Stimulated activated CD8-positive, alpha-beta memory T cell treated with anti-CD3 and anti-CD28 coated beads, Interleukin-15, amount 100 ng/mL, for 1 hour (primary cell): ENCODE measurements at places on chromosomes 3 and 15.

GRCh38 chr15:31265090-31265870, 61.4 kb upstream of the KLF13 start:
- no peak for DNase-seq

- no peak for DNase-seq
Observed at GRCh38 chr3:168596175-168596823, 500.6 kb upstream of the GOLIM4 start.

DNA sequence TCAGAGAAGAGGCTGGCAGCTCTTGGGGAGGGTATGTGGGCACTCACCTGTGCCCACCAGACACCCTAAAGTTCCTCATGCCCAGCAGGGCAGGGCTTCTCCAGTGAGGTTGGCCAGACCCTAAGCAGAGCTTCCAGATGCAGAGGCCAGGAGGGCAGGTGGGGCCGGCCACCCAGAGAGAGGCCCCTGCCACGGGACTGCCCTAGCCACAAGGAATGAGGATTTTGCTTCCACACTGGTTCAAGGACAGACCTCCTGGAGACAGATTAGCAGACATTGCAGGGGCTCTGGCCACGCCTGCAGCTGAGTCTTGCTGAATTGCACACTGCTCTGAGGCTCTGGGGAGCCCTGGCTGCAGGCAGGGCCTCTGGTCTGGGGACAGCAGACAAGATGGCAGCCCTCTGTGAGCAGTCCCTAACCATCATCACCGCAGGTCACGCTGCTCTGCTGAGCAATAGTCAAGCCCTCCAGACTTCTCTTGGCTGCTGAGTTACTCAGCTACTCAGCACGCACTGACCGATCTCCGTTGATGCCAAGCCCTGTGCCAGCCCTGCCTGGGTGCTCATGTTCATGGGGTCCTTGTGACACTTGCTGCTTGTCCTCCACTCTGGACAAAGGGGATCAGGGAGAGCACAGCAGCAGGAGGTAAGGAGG, 117.4 kb upstream of the ABHD17C start:
- no peak for DNase-seq

DNA sequence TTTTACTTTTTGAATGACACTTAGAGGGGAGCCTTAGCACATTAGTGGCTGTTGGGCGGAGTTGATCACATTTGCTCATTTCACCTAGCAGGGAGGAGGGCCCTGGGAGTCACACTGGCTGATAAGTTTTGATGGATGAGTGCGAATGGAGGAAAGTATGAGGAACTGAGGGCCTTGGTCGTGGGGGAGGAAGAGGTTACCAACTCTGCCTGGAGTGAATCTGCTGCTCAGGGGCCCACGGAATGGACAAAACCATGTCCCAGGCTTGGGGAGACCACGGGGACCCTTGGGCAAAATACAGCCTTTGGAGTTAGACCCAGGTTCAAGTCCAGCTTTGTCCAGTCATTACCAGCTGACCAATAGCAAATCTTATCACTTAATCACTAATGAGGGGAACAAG, 5.1 kb upstream of the FLNB start:
- no peak for DNase-seq

GRCh38 chr15:76345583-76345879, 9.0 kb downstream of the ISL2 start:
- no peak for DNase-seq

DNA sequence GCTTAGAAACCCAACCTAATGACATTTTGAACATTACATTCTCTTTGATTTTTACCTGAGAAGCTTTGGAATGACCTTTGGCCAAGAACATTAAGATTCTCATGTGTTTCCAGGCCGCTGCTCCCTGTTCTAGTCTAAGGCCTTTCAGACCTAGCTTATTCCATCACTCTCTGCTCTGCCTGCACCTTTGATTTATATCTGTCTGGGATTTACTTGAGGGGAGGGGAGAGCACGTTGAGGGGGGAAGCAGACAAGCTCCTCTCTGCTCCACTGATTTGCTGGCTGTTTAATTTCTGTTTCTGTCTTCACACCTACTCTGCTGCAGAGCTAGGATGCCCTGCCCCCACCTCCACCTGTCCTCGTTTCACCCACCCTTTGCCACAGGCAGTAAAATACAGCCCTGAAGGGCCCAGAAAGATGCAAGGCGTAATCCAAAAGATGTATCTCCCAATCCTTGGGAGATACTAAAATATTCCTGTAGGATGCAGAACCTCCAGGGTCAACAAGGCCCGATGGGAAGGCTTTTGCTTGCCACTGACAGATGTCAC, 429.8 kb downstream of the EPHB1 start:
- DNase-seq = no peak

DNA sequence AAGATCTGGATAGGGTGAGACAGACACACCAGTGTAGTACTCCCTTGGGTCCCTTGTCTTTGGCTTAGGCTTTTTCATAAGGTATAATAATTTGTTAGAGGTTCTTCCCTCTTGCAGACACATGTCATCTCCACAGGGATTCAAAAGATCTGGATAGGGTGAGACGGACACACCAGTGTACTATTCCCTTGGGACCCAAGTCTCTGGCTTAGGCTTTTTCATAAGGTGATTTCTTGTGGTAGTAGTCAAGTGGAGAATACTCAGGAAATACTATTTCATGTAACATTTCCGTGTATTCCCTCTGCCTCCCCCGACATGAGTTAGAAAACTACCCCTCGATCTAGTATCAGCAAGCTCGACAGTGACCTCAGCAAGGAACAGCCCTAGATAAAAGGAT, 954 bp upstream of the MAPKBP1 start:
- no peak for DNase-seq

DNA sequence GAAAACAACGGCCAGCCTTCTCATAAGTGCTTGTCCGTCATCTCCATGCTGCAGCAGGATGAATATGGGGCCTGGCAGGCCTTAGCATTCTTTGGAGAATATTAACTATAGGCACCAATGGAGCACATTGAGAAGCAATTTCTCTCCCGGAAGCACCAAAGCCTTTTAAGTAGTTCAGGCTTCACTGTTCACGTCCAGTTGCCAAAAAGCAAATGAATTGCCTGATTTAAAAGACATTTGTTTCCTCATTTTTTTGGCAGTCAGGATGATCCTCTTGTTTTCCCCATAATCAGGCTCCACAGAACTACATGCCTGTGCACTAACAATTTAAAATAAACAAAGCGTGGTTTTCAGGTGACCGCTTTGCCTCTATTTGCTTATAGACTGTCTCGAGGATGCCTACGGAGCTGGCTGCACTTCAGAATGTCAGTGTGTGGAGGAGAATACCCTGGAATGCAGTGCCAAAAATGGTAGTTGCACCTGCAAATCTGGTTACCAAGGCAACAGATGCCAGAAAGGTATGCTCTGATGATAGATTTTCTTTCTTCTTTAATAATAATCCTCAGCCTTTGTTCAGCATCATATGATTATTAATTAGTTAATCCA, 725.2 kb upstream of the GOLIM4 start:
- no peak for DNase-seq

- DNase-seq = no peak
Observed at GRCh38 chr3:131020122-131020693, 6.4 kb downstream of the ASTE1 start.

- no peak for DNase-seq
Observed at GRCh38 chr15:68303134-68303533, 25.6 kb downstream of the FEM1B start.

GRCh38 chr3:14563946-14564539, 23.9 kb upstream of the GRIP2 start:
- no peak for DNase-seq

- DNase-seq = no peak
Observed at GRCh38 chr15:50137893-50138292, 18.9 kb upstream of the ATP8B4 start.

GRCh38 chr15:79028411-79028964, 62.1 kb downstream of the RASGRF1 start:
- no peak for DNase-seq

DNA sequence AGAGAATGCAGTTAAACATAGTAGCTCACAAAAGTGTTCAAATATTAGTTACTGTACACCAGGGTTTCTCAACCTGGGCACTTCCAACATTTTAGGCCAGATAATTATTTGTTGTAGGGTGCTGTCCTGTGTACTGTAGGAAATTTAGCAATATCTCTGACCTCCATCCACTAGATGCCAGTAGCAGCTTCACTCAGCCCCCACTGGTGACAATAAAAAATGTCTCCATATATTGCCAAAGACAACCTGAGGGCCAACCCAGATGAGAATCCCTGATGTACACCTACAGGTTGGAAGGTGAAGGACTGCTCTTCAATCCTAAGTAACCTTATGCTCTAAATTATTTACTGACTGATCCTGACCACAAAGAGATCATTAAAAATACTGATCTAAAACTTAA, 32.5 kb downstream of the DCUN1D1 start:
- DNase-seq = no peak

GRCh38 chr15:26864664-26865191, 2.1 kb upstream of the GABRA5 start:
- DNase-seq = no peak

DNA sequence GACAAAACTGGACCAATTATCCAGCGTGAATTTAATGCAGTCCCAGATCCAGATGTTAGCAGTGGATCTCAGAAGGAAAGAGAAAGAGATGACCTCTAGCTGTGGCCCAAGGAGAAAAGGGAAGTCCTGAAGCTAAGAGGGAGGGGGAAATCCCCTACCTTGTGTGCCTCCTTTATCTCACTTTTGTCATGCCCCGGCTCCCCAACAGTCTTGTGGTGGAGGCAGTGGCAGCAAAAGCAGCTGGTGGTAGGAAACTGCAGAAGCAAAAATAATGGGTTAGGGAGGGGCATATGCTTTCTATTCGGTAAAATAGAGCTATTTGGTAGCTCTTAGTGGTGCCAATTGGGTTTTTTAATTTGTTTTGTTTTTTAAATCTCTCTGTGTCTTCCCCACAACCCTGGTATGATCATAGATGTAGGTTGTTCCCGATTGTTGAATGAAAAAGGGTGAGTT, 56.5 kb downstream of the MCTP2 start:
- DNase-seq = no peak

- no peak for DNase-seq
Observed at GRCh38 chr3:9110316-9110715, 139.1 kb downstream of the SRGAP3 start.

- DNase-seq = no peak
Observed at GRCh38 chr3:146160321-146160963, 542 bp downstream of the PLOD2 start.

DNA sequence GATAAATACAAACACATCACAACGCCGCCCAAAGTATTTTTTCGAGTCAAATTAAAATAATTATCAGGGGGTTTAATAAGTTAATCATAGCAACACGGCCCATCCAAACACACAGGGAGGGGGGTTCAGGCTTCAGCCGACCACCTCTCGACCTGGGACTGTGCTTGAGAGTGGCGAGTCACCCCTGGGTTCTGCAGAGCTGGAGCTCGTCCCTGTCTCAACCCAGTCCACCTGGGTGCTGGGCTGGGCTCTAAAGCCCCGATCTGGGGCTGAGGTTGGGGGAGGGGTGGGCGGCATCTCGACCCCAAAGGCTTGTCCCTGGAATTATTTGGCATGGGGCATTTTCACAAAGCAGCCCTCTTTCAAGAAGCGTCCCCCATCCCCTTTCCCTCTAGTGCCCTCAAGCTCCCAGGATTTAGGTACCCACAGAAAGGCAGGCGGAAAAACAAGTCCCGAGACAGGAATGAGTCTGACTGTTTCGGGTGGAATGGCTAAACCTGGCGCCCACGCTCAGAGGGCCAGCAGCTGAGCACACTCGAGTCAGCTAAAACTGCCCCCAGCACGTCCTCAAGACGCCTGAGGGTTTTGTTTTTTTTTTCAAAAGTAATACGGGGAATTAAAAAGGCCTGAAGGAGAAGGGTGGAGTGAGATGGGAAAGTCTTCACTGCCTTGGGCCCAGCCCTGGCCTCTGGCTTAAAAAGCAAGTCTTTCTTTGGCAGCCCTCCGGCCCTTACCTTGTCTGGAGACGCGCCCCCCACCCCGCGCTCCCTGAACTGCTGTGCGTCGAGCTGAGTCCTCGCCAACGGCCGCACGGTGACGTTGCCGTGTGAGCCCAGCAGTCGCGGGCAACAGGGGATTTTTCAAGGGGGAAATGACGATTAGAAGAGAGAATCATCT, 32.5 kb downstream of the NR2F2 start:
- DNase-seq = no peak

DNA sequence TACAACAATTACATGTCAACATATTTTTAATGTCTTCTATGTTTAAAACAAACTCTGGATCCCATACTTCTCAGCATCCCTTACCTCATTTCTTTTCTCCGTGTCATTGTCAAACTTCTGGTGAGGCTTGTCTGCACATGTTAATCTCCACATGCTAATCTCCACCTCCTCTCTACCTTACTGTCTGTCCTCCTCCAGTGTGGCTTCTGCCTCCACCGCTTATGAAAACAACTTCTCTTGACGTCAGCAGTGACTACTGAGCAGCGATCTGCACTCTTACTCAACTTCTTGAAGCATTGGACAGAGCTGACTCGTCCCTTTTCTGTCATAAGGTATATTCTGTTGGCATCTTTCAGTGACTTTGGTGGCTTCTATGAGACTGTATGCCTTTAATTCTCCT, 338.2 kb upstream of the THRB start:
- no peak for DNase-seq

- DNase-seq = no peak
Observed at GRCh38 chr3:177333533-177334520, 136.5 kb upstream of the TBL1XR1 start.

DNA sequence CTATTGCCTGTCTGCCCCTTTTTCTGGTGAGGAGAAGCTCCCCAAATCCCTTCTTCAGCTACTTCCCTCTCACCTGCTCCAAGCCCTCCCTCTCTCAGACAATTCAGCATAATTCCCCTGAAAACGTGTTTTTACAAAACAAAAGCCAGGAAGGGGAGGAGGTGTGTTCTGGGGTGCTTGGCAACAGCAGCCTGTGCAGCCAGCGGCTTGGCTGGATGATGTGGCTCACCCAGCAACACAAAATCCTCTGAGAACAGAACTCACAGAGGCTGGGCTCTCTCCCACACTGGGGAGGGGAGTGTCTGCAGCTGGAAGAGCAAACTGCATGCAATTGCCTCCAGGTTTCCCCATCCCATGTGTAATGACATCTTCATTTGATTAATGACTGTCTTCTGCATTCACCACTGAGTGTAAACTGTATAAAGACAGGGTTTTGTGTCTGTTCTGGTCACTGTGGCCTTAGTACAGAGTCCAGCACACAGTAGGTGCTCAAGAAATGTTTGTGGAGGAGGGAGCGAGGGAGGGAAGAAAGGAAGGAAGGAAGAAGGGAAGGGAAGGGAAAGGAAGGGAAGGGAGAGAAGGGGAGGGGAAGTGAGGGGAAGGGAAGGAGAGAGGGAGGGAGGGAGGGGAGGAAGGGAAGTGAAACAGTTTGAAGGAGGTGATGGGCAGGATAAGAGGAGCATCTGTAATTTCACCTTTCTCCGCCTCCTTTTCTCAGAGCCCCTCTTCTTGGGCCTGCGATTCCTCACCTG, 70.1 kb upstream of the GLCE start:
- DNase-seq = no peak
